NB4 (cell line): ENCODE measurements at places on chromosomes 16 and 17.

GRCh38 chr17:70099294-70099693 lies 24.3 kb downstream of the KCNJ16 start:
- DNase-seq = no peak

DNA sequence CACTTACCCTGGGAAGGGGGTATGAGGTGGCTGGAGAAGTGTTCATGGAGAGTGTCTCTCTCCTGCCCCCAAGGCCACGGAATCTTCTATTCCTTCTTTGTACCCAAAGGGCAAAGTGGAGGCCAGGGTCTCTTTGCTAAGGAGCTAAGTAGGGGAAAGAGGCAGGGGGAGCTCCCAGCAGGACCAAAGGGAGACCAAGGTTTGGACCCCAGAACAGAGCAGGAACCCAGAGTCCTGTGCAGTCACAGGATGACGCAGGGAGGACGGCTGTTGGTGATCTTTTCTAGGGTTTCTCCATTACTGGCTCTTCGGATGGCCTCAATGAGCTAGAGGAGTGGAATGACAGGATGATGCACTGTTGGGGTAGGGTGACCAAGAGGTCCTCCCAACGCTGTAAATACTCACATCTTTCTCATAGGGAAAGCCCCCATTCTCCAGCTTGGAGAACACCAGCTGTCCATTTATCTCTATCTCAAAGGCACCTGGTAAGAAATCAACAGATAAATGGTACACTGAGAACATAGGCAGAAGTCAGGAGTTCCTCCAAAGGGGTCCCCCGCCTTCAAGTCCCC lies 966 bp downstream of the MIEN1 start:
- DNase-seq = no peak

DNA sequence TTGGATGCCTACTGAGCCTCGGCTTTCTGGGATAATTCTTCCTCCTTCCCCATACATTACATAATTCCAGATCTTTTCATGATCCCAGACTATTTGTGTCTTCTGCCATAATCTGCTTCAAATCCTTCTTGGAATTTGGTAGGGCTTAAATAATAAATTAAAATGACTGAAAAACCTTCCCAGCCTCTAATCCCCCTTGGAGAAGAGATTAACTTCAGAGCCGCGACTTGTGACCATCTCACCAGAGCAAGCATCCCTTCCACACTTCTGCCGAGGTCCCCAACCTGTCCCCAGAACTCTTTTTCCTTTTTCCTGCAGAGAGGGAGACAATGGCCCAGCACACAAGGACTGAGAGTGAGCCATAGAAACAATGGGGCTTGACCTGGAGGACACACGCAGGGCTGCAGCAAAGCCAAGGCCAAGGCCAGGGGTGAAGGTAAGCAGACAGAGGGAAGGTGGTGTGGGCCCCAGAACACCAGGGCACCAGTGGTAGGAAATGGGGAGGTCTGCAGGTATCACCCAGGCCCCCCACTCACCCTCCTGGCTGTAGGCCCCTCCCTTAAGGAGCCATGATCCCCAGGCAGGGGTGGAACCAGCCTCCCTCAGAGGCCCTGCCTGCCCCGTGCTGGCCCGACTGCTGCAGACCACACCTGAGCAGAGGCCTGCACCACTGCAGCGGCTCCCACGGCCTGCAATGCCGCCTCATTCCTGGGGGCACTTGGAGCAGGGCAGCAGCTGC lies 9.6 kb upstream of the BCAR1 start:
- DNase-seq = no peak

DNA sequence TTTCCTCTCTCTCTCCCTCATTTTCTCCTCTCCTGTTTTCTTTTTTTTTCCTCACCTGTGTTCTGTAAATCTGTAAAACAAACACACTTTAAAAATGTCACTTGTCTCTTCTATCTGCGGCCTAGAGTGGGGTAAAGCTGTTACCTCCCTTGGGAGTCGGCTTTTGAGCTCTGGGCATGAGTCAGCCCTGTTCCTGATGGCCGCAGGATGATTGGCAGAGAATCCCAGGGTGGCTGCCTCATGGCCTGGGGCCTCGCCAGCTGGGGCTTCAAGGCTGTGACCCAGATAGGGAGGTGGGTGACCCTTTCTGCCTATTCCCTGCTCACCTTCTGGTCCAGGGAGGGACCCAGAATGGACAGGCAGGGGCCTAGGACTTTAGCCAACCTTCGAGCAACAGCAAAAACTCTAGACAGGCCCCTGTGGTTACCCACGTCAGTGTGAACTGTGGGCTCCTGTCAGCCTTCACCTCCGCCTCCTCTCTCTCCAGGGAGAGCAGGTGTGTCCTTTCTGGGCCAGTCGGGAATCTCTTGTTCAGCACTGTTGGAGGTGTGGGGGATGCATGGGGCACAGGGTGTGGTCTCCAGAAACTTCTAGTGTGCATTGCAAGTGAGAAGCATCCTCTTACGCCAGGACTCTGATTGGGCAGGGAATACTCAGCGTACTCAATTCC lies 87.4 kb downstream of the RAP1GAP2 start:
- peak; percentile 87 for DNase-seq

DNA sequence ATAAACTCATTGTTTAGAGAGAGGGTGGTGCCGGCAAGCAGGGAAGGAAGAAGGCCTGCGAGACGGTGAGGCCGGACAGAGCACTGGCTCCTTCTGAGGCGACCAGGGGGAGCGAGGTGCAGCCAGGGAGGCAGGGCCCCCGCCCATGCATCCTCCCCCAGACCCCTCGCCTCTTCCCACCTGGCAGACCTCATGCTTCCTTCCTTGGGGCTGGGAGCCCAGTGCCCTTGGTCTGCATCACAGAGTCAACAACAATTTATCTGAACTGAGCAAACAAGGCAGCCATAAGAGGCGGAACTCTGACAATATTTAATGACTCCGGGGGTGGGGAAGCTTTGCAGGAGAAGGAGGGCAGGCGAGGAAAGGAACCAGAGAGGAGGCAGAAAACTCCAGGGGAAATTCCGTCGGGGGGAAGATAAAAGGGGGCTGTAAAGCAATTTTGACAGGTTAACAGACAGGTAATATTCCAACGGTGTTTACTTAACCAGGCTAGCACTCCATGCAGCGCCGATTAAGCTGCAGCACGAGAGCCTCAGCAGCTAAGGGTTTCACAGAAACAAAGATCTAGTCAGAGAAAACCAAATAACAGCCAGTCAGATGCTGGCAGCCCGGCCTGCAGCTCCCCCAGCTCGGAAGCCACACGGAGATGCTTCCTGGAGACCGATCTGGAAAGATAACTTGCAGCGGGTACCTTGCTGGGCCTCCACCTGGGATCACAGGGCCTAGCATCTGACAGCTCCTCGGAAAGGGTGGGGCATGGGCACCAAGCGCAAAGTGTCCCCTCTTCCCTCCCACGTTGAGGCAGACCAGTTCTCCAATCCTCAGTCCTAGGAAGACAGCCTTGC lies 398.2 kb downstream of the SOX9 start:
- no peak for DNase-seq

- DNase-seq = peak; percentile 55
Measured at GRCh38 chr16:71885261-71885650, 1.3 kb upstream of the ZNF821 start.

DNA sequence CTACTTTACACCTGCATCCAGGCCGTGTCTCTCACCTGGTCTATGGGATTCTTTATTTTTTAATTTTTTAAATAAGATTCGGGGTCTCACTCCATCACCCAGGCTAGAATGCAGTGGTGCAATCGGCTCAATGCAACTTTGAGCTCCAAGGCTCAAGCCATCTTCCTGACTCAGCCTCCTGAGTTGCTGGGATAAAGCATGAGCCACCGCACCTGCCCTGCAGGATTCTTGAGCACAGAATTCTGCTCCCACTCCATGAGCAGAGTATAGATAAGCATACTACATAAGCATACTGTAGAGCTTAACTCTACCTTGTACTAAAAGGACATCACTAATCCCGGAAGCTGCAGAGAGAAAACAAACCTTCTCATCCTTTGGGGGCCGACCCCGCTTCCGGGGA lies 15.5 kb downstream of the GLYR1 start:
- no peak for DNase-seq

DNA sequence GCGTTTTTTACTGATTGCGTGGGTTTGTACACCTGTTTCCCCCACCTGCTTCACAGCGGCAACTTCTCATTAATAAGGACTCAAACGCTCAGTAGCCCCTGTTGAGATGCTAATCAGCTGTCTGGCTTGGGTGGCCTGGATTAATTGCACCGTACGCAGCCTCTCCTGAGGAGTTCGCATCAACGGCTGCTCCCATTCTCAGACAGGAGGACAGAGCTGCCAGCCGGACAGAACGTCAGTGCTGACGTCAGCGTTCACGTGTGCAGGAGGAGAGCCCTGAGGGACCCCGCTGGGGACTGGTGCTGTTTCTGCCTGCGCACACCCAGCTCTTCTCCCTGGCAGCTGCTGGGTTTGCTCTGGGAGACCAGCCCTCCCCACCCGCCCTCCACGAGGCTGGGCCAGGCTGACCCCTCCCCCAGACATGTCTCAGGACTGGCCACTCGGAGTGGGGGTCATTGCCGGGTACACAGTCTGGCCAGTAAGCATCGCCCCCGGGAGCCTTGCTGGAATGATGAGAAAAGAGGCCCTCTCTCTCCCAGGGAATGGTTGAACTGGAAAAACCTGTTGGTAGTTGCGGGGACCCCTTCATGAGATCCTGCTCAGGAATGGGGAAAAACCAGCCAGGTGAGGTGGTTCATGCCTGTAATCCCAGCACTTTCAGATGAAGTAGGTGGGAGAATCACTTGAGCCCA lies 5.7 kb upstream of the BANP start:
- no peak for DNase-seq

GRCh38 chr17:50864747-50865059 lies 1.5 kb downstream of the TOB1 start:
- no peak for DNase-seq

- DNase-seq = no peak
Measured at GRCh38 chr17:32835291-32835761, 41.6 kb downstream of the MYO1D start.

DNA sequence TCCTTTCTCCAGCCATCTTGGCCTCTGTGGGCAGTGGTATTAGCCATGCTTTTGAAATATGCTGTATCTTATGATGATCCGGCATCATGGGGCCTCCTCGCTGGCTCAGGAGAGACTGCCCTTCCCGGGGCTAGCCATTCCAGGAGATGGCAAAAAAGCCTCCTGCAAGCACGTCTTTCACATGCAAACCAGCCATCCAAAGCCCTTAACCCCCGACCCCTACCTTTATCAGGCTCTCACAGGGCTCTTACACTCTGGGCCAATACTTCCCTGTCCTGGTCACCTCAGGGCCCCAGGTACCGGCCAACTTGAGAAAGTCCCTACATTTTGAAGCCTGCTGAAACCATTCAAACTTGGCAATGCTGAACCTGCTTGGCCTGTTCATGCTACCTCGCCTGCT lies 36.4 kb downstream of the MYH13 start:
- no peak for DNase-seq

DNA sequence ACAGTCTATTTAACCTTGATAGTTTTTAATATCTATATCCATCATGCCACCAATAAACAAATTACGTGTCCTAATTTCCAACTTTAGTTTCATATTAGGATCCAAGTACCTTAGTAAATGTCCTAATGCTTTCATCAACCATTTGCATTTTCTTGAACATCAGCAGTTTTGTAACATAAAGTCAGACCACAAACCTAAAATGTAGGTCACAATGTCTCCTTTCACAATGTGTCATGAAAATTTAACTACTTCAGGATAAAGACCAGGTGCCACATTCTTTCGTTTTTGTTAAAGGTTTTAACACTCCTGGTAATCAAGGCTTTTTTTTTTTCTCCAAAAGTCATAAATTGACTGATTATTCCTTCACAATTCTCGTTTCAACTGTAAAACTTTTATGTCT lies 310.7 kb upstream of the PMFBP1 start:
- no peak for DNase-seq

GRCh38 chr17:35265071-35265470 lies 22.2 kb downstream of the SLFN5 start:
- no peak for DNase-seq

GRCh38 chr17:13134076-13134475 lies 116.2 kb upstream of the ELAC2 start:
- no peak for DNase-seq

DNA sequence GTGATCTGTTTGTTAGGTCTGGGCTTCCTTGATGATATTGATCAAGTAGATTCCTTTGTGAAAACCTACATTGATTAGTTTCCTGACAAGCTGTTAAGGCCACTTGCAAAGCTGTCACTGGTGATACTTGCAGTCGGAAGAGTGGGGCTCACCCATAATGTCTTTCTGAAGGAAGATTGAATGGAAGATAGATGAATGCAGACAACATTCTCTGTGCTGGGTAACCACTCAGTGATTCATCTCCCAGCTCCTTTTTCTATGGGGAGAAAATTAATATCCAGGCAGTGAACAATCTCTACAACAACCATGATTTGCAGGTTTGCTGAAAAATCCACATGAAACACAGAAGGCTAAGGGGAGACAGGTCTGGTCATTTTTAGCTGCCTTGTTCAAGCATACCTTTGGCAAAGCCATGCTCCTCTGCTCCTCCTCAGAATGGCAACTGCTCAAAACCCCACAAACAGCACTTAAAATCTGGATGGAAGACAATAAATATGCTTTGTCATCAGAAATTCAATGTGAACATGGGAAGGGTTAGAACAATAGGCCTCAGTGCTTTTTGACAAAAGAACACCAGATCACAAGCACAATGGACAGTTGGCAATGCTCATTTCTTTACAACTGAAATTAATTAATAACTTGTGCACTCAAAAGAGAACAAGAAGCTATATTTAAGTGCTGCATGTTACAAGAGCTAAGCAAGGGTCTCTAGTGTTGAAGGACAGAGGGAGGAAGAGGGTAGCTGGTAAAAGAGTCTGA lies 495.4 kb downstream of the TOX3 start:
- no peak for DNase-seq

DNA sequence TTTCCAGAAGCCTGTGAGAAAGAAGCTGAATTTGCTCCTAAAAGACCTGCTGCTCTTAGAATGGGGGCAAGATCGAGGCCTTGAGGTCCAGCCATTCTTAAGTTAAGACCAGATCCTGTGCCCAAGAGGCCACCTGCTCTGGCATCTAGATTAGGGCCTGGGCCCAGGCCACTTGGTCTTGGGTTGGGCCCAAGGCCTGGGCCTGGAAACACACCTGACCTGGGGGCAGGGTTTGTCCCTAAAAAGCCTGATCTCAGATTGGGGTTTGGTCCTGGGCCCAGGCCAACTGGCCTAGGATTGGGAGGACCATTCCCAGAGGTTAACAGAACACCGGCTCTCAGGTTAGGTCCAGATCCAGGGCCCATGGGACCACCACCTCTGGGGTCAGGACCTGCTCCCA lies 12.9 kb downstream of the CHTF8 start:
- no peak for DNase-seq

DNA sequence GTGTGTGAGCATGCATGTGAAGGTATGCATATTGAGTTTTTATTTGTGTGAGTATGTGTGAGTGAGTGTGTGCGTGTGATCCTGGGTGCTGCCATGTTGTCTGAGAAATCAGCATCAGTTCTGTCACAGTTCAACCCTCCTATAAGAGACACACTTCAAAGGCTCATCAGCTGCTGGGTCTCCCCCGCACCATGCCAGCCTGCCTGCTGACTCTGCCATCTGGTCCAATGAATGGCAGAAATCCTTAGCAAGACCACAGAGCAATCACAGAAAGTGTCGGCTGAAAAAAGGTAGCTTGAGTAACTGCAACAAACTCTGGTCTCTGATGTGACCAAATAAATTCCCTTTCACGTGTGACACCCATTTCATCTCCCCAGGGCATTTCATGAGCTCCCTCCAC lies 381.8 kb upstream of the MAF start:
- DNase-seq = no peak

GRCh38 chr16:67542464-67542863 lies 13.8 kb downstream of the RIPOR1 start:
- DNase-seq = peak; percentile 88
